Type B pancreatic cell (in vitro differentiated cells): ENCODE measurements at places on chromosomes 11 and 22. TPM values are rescaled to one million over a fixed set of nuclear protein-coding genes. Genes with fewer than 3 reads are reported as not detected.

- H3K27me3 ChIP-seq: no peaks in the 10 kb centered on the region
- peaks cover 7% of the 10 kb centered on the region for H3K36me3 ChIP-seq
- H3K4me1 ChIP-seq: peaks cover 17% of the 10 kb centered on the region
- H3K27ac ChIP-seq: peak overlapping the region; percentile 46
- no peak overlapping the region for H3K4me3 ChIP-seq
- DNase-seq: no peak
Measured at GRCh38 chr22:31282748-31283468, 9.4 kb downstream of the PIK3IP1 start.

- H3K27ac ChIP-seq: no peak overlapping the region
- peaks cover 5% of the 10 kb centered on the region for H3K4me1 ChIP-seq
- no peaks in the 10 kb centered on the region for H3K36me3 ChIP-seq
- no peak for DNase-seq
- H3K4me3 ChIP-seq: no peak overlapping the region
Measured at GRCh38 chr11:131099013-131099412, 182.7 kb upstream of the SNX19 start.

DNA sequence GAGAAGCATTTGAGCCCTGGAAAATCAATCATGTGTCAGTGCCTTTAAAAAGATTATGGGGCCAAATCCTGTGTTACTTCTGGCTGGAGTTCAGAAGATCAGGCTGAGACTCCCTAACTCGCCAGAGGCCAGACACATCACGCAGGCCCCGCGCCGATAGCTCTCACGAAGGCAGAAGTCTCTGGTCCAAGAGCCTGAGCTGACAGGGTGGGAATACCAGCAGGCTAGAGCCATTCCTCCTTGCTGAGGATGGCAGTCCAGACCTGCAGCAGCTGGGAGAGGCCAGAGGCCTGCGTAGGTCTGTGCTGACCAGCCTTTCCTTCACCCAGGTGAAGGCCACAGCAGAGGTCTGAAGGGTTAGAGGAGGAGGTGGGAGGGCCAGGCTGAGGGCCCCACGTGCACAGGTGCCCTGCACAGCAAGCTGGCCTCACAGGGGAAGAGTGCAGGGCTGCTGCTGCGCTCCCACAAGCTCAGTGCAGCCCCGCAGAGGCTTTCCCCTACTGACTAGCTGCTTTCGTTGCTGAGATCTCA is 52.9 kb downstream of the ST14 start:
- no peak overlapping the region for H3K4me3 ChIP-seq
- DNase-seq: peak; percentile 62
- no peak overlapping the region for H3K27ac ChIP-seq
- H3K27me3 ChIP-seq: no peaks in the 10 kb centered on the region
- no peaks in the 10 kb centered on the region for H3K36me3 ChIP-seq
- peaks cover 10% of the 10 kb centered on the region for H3K4me1 ChIP-seq

DNA sequence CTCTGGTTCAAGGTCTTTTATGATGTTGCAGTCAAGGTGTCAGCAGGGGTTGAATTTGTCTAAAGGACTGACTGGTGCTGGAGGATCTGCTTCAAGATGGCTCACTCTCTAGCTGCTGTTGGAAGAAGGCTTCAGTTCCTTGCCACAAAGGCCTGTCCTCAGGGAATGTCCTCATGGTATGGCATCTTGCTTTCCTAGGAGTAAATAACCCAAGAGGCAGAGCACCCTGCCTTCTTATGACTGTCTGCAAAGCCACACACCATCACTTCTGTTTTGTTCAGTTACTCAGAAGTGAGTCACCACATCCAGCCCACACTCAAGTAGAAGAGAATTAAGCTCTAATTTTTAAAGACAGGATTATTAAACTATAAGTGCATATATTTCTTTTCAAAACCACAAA is 45.2 kb downstream of the PLAAT5 start:
- no peaks in the 10 kb centered on the region for H3K36me3 ChIP-seq
- no peak for DNase-seq

The SLCO2B1 gene
- total RNA-seq: 5.6 and 23.5 TPM in 2 replicates
